ENCODE measurements at places on chromosomes 4 and X. TPM values are rescaled to one million over a fixed set of nuclear protein-coding genes. Genes with fewer than 3 reads are reported as not detected.

INTU gene
- total RNA-seq = 10.7 TPM

DNA sequence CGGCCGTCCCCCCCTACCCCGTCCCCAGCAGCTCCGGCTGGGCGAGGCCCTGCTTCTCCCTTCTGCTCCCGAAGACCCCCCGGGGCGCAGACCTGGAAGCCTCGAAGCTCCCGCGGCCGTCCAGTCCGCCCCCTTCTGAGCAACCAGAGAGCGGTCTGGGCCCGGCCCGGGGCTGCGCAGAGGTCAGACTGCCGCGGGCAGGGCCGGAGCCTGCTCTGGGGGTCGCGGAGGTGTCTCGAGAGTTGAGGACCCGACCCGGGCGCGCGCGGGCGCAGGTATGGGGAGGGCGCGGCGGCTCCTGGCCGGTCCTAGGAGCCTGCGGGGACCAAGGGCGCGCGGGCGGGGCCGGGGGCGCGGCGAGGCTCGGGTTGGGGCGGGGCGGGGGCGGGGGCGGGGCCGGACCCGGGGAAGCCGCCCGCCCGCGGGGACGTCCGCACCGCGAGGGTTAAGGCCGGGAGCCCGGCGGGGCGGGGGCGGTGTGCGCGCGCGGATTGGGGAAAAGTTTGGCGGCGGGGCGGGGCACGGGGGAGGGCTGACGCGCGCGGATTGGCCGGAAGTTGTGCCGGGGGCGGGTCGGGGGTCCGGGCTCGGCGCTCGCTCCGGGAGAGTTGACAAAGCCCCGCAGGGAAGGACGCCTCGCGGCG is at the start of gene FGFRL1:
Gene FGFRL1, plus strand, starts transcription at position 605 of the 644 bp plus-strand sequence. CDS start 860 bp downstream, outside the sequence.
- no peaks in the 10 kb centered on the region for H3K36me3 ChIP-seq
- H3K27me3 ChIP-seq = peaks cover 22% of the 10 kb centered on the region
- no peaks in the 10 kb centered on the region for H3K4me1 ChIP-seq
- H3K27ac ChIP-seq = no peak within 1 kb of the TSS

SPANXC gene
- not detected for total RNA-seq

DNA sequence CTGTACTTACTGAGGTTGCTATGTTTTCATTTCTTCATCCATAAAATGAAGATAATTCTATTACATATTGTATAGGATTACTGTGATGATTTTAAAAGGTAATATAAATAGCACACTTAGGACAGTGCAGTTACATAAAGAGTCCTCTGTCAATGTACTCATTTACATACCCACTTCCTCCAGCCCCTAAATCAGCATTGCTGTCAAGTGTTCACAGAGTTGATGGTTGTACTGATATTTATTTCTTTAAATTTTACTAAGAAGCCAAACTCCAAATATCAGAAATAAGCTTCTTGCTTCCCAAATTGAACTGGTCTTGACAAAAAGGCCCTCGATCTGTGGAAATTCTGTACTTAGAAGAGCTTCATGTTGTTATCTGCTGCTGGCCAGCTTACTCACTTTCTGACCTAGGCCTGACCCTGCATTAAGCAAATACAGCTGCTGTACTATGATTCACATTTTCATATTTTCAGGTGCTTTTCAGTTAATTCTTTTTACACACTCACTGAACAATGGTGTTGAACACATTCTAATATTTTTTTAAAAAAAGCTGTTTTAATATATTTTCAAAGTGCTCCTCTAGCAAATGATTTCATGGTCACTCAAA is 259.6 kb downstream of the UNC5C start:
- no peak for DNase-seq
- H3K36me3 ChIP-seq = peaks cover 3% of the 10 kb centered on the region
- H3K4me1 ChIP-seq = no peaks in the 10 kb centered on the region
- no peak overlapping the region for H3K4me3 ChIP-seq
- no peaks in the 10 kb centered on the region for H3K27me3 ChIP-seq

DNA sequence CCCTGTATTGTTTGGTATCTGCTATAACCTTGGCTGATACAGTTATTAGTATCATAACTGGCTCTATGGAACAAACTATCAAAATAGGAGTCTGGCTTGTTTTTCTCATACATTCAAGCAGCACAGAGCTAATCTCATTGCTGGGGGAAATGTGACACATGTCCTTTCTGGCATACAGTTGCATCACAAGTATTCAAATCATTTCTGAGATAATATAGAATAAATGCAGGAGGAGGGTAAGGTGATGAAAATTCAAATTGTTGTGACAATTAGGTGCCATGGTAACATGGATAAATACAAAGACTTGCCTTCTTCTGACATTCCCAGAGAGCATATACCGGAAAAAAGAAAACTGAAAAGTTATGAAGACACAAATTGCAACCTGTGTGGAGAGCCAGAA is 2706.8 kb downstream of the ARAP2 start:
- H3K36me3 ChIP-seq = no peaks in the 10 kb centered on the region
- no peak overlapping the region for H3K27ac ChIP-seq
- H3K4me3 ChIP-seq = no peak overlapping the region
- DNase-seq = no peak
- no peaks in the 10 kb centered on the region for H3K27me3 ChIP-seq

DNA sequence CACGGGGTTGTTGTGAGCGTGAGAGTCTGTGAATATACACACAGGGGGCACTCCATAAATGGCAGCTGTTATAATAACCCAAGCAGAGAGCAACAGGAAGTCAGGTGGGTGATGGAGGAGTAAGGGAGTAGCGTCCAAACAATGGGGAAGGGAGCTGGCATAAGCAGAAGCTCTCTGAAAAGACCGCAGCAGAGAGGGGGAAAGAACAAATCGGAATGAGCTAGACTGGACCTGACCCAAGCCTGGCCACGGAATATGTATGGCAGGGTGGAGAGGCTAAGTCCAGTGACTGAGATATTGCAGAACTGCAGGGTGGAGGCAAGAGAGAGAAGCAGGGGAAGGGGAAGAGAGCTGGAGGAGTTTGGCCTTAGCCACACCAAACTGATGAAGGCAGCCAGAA is 6.5 kb upstream of the GJB1 start:
- no peaks in the 10 kb centered on the region for H3K4me1 ChIP-seq
- no peaks in the 10 kb centered on the region for H3K27me3 ChIP-seq
- peaks cover 2% of the 10 kb centered on the region for H3K36me3 ChIP-seq
- H3K4me3 ChIP-seq = no peak overlapping the region

- H3K4me3 ChIP-seq = no peak overlapping the region
- H3K27me3 ChIP-seq = no peaks in the 10 kb centered on the region
- no peaks in the 10 kb centered on the region for H3K36me3 ChIP-seq
Observed at GRCh38 chr4:181420950-181421349, 822.3 kb upstream of the TENM3 start.

DNA sequence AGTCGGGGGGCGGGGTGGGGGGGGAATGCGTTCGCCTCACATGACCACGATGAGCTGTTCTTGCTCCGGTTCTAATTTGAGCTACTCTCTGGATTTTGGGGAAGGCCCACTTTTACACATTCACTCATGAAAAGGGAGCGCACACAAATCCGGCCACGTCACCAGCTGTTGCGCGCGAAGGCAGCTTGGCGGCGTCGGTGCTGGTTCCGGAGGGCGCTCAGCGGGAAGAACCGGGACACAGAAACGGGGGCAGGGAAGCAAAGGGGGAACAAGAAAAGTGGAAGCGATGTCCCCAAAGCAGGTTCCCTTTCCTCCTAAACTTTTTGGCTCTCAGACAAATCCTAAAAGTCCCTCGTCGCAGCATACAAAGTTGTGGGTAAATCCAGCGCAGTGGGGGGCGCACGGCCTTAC is 605 bp downstream of the ANXA5 start:
- H3K4me3 ChIP-seq = peak overlapping the region; percentile 95
- no peaks in the 10 kb centered on the region for H3K4me1 ChIP-seq
- peak overlapping the region; percentile 33 for H3K27ac ChIP-seq
- H3K27me3 ChIP-seq = no peaks in the 10 kb centered on the region

DNA sequence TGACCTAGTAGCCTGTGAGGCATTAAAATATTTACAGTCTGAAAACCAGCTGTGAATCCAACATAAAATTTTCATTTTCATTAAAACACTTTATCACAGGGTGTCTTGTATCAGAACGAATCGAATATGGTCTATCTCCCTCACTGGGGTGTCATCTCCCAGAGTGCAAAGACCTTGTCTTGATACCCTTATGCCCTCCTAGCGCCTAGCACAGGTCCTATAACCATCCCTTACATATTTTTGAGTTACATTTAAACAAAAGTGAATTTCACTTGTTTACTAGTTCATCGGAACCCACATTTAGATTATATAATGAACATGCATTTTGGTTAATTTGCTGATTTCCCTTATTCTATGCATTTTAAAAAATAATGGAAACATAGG is 14.0 kb downstream of the DIPK2B start:
- no peak for DNase-seq
- H3K27ac ChIP-seq = no peak overlapping the region
- no peaks in the 10 kb centered on the region for H3K27me3 ChIP-seq
- no peak overlapping the region for H3K4me3 ChIP-seq

DNA sequence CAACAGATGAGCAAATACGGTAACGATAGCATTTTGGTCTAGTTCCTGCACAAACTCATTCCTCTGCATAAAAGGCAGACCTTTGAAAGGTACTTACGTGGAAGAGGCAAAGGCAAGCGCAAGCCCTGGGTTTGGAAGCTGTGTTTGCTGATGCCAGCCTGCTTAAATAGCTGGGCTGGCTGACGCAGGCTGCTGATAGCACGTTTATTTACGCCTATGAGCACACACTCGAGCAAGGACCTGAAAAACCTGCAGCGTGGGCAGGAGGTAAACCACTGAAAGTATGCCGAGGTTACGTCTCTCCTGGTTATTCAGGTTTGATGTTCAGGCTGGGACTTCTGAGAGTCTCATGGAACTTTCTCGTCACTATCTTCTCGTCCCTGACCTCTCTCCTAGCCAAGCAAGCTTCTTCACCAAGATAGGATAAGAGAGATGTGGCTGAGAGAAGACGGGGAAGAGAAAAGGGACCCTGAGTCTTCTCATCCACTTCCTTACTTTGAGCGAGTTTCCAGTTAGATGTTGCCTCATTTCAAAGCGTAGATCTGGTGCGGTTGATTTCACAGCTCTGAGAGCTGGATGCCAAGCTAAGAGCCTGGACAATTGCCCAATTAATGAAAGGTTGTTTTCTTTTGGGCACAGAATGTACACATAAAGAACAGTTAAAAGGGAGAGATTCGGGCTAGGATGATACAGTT is at the start of gene HOPX:
Gene HOPX, minus strand, starts transcription at position 139 of the 695 bp plus-strand sequence. CDS start 23,480 bp downstream, outside the sequence.
- no peaks in the 10 kb centered on the region for H3K36me3 ChIP-seq
- H3K27me3 ChIP-seq = no peaks in the 10 kb centered on the region
- DNase-seq = no peak
- no peak within 1 kb of the TSS for H3K27ac ChIP-seq
- no peak within 1 kb of the TSS for H3K4me3 ChIP-seq

DNA sequence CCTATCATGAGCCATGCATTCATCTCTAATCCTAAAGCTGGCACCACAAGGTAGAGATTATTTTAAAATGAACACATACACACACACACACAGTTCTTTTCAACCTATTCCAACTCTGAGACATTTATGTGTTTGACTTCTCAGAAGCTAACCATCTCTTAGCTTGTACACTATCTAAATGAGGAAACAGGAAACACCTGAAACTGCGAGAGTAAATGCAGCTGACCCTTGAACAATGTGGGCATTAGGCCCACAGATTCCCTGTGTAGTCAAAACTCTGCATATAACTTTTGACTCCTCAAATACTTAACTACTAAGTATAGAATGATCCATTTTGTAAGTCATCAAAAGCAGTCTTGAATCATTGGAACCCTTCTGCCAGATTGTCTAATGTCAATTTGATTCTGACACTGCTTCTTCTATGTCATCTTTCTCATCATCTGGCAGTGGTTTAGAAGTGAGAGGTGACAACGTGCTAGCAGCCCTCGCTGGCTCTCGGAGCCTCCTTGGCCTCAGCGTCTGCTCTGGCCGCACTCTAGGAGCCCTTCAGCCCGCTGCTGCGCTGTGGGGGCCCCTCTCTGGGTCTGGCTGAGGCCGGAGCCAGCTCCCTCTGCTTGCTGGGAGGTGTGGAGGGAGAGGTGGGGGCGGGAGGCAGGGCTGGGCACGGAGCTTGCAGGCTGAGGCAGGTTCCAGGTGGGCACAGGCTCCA is 21.4 kb upstream of the IL15 start:
- no peak for DNase-seq
- H3K27me3 ChIP-seq = no peaks in the 10 kb centered on the region
- H3K36me3 ChIP-seq = peaks cover 7% of the 10 kb centered on the region
- H3K4me1 ChIP-seq = no peaks in the 10 kb centered on the region

DNA sequence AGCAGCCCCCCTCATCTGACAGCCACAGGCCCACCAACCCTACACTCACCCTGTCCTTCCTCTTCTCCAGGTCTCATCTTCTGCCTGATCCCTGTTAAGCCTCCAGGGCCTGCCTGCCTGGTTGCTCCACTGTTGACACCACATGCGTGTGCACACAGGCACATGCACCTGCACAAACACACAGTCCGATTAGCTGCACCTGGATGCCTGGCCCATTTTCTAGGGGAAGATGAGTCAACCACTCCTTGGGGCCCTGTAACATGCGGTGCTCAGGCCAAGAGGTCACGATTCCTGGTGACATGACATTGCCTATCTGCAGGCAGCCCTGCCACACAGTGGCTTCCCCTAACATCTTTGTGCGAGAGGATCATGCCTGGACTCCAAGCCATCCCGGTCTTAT is 498.4 kb downstream of the BCOR start:
- no peaks in the 10 kb centered on the region for H3K36me3 ChIP-seq
- H3K27me3 ChIP-seq = no peaks in the 10 kb centered on the region
- H3K27ac ChIP-seq = no peak overlapping the region
- no peak for DNase-seq
- no peak overlapping the region for H3K4me3 ChIP-seq

DNA sequence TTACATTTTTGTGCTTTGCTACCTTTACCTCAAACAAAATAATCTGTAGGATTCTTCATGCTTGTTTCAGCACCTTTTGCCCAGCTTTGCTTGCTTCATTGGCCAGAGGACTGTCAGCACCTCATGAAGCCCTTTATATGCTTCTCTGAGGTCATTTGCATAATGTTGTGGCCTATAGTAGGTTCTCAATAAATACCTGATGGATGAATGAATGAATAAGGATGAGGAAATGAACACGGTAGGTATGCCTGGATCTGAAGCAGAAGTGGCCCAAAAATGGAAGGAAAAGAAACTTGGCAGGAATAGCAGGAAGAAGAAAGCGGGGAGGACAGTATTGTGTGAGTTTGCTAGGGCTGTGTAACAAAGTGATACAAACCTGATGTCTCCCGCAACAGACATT is 7.9 kb downstream of the GRK4 start:
- no peak for DNase-seq
- no peak overlapping the region for H3K4me3 ChIP-seq
- no peaks in the 10 kb centered on the region for H3K36me3 ChIP-seq
- H3K27me3 ChIP-seq = no peaks in the 10 kb centered on the region
- H3K27ac ChIP-seq = no peak overlapping the region

- H3K27me3 ChIP-seq = no peaks in the 10 kb centered on the region
- no peak overlapping the region for H3K4me3 ChIP-seq
- no peak for DNase-seq
- H3K4me1 ChIP-seq = no peaks in the 10 kb centered on the region
- peaks cover 9% of the 10 kb centered on the region for H3K36me3 ChIP-seq
- H3K27ac ChIP-seq = no peak overlapping the region
Observed at GRCh38 chr4:123408471-123409084, 12.0 kb downstream of the SPRY1 start.

DNA sequence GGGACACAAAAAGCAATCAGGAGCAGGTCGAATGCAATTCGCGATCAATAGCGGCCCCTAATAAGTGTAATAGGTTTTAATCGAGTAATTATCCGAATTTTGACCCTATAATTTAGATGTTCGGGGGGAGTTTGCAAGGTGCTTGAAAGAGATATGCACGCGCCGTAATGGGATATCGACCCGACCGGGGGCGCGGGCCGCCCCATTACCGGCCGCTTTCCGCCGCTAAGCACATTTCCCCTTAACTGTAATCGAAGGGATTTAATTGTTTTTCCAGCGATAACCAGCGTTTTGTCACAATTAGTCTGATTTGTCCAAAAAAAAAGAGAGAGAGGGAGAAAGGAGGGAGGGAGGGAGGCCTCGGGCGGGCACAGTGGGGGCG is 997 bp downstream of the NKX1-1 start:
- H3K4me3 ChIP-seq = no peak overlapping the region
- H3K27ac ChIP-seq = no peak overlapping the region
- H3K27me3 ChIP-seq = peaks cover 90% of the 10 kb centered on the region
- H3K36me3 ChIP-seq = no peaks in the 10 kb centered on the region
- peak; percentile 23 for DNase-seq
- no peaks in the 10 kb centered on the region for H3K4me1 ChIP-seq

Measured in H9 (cell line).